Activated naive CD8-positive, alpha-beta T cell treated with anti-CD3 and anti-CD28 coated beads for 36 hours (primary cell): ENCODE measurements at places on chromosomes 2 and 18. TPM values are rescaled to one million over a fixed set of nuclear protein-coding genes. Genes with fewer than 3 reads are reported as not detected.

The NDUFB3 gene
- 139 TPM for total RNA-seq

The BCL2 gene
- total RNA-seq, result 62.8 TPM

The CRYGD gene
- total RNA-seq, result not detected

The IL1RN gene
- 0.30 TPM for total RNA-seq

The PXDN gene
- total RNA-seq, result 1.8 TPM

The SH3RF3 gene
- total RNA-seq, result 2.2 TPM

The TOGARAM2 gene
- 2.0 TPM for total RNA-seq

The LPIN2 gene
- total RNA-seq, result 56.1 TPM

The CD207 gene
- not detected for total RNA-seq

The TEKT4 gene
- not detected for total RNA-seq

The TLX2 gene
- 0.12 TPM for total RNA-seq

The PLEKHH2 gene
- total RNA-seq, result 0.89 TPM

The CCDC85A gene
- not detected for total RNA-seq

The RTP5 gene
- not detected for total RNA-seq

The GALNT5 gene
- total RNA-seq, result not detected

The FAM110C gene
- total RNA-seq, result 0.16 TPM

The CHST9 gene
- total RNA-seq, result not detected

The FBLN7 gene
- 8.8 TPM for total RNA-seq

The ARID5A gene
- total RNA-seq, result 61.7 TPM

The SCN3A gene
- 0.16 TPM for total RNA-seq

The GPR45 gene
- not detected for total RNA-seq

The SF3B1 gene
- 230 TPM for total RNA-seq

The MSTN gene
- total RNA-seq, result not detected

The TMEM17 gene
- total RNA-seq, result 0.25 TPM

The FLACC1 gene
- total RNA-seq, result 0.98 TPM

The DSG4 gene
- not detected for total RNA-seq

The GATA6 gene
- not detected for total RNA-seq

The POTEJ gene
- not detected for total RNA-seq

The UGT1A5 gene
- not detected for total RNA-seq

The C2orf66 gene
- not detected for total RNA-seq

The PLEK gene
- 2.3 TPM for total RNA-seq

The COLEC12 gene
- total RNA-seq, result not detected

The NEU2 gene
- not detected for total RNA-seq

The RESP18 gene
- total RNA-seq, result not detected

The B3GNT7 gene
- 0.25 TPM for total RNA-seq

The ALPG gene
- not detected for total RNA-seq

The OXER1 gene
- total RNA-seq, result not detected

The GKN1 gene
- total RNA-seq, result not detected

The TSGA10 gene
- 5.6 TPM for total RNA-seq

The SCYGR4 gene
- not detected for total RNA-seq

The ALK gene
- total RNA-seq, result not detected

The NGEF gene
- total RNA-seq, result not detected

The MALL gene
- 0.42 TPM for total RNA-seq

The PTPRN gene
- 1.7 TPM for total RNA-seq

The GAREM2 gene
- 2.1 TPM for total RNA-seq

The CYP1B1 gene
- total RNA-seq, result 21.7 TPM

The UXS1 gene
- total RNA-seq, result 44.5 TPM
